PC-3 (cell line): ENCODE measurements at places on chromosomes 1 and 21. TPM values are rescaled to one million over a fixed set of nuclear protein-coding genes. Genes with fewer than 3 reads are reported as not detected.

Gene C4BPA
- not detected in 2 replicates for total RNA-seq

Gene C1orf210
- 10.4 and 17.8 TPM in 2 replicates for total RNA-seq

Gene SLAMF1
- not detected in 2 replicates for total RNA-seq

Gene YBEY
- total RNA-seq = 38.2 and 39.0 TPM in 2 replicates

Gene AMY1B
- total RNA-seq = not detected in 2 replicates

Gene RSPO1
- total RNA-seq = not detected in 2 replicates

Gene PITHD1
- 107 and 115 TPM in 2 replicates for total RNA-seq

DNA sequence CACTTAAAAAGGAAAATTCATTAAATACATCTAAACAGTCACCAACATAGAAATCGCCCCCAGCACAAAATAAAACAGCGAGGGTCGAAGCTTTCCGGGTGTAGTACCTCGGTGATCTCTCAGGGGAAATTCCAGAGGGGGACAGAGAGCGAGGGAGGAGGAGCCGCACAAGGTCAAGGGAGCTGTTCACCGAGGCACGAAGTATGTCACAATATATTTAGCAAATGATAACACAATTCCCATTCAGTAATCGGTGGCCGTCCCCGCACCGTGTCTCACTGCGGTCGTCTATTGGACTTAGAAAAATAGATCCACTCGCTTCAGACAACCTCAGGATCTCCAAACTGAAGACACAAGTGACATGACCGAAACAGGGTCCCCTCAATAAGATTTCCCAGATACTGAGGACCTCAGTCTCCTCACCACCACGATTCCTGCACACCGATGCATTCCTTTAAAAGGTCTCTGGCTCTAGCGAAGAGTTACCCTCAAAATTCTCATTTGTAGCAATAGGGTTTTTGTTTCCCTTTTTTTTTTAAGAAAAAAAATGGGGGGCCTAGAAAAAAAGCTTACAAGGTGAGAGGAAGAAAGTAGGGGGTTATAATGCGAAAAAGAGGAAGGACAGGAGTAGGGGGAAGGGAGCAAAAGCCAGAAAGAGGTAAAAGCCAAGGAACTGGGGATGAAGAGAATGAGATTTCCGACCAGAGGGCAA is 1.1 kb downstream of the LPGAT1 start:
- H3K4me1 ChIP-seq = peaks cover 13% of the 10 kb centered on the region; the same call in 1 of the 2 replicates
- no peak overlapping the region for H3K27ac ChIP-seq
- no peaks in the 10 kb centered on the region for H3K27me3 ChIP-seq
- H3K4me3 ChIP-seq = peak overlapping the region; percentile 84
- no peaks in the 10 kb centered on the region for H3K36me3 ChIP-seq

- peaks cover 4% of the 10 kb centered on the region; the same call in 1 of the 2 replicates for H3K4me1 ChIP-seq
- H3K36me3 ChIP-seq = no peaks in the 10 kb centered on the region
- H3K27me3 ChIP-seq = no peaks in the 10 kb centered on the region
- no peak overlapping the region for H3K4me3 ChIP-seq
- H3K27ac ChIP-seq = no peak overlapping the region
Measured at GRCh38 chr1:234683127-234683860, 73.3 kb upstream of the IRF2BP2 start.

DNA sequence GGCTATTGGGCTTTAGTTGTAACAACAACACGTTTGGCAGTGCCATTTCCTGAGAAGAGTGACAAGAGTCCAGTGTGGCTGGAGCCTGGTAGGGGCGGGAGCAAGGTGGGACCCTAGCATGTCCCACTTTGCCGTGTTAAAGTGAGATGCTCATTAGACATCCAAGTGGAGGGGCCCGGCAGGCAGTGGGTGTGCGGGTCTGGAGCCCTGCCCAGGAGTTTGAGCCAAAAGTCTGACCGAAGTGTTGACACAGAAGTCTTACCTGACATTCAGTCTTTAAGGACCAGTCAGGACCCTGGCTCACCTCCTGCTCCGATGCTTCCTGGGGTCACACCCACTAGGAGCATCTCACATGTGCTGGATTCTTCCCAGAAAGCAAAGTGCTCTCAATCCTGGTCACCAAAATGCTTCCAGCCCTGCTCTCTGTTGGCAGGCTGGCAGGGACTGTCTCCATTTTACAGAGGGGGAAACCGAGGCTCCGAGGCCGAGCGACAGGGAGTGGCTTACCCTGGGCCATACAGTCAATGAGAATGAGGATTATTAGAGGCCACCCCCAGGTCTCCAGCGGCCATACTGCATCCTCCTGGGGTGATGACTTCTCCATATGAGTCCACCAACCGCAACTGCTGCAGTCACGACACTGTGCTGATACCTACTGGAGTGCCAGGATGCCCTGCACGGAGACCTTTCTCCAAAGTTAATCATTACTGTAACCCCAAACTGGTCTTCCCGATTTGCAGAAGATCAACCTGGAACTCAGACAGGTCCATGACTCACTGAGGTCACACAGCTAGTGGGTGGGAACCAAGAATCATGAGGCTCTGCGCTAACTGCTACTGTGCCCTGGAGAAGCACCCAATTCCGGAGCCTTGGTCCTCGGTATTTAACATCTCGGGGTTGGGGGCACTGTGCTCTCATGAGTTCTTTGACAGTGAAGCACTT is 112.7 kb downstream of the PRDM2 start:
- H3K4me1 ChIP-seq = no peaks in the 10 kb centered on the region
- no peak overlapping the region for H3K27ac ChIP-seq
- DNase-seq = peak; percentile 46
- H3K36me3 ChIP-seq = no peaks in the 10 kb centered on the region
- H3K27me3 ChIP-seq = no peaks in the 10 kb centered on the region

- no peaks in the 10 kb centered on the region for H3K36me3 ChIP-seq
- H3K27ac ChIP-seq = no peak overlapping the region
- no peak overlapping the region for H3K4me3 ChIP-seq
- H3K27me3 ChIP-seq = no peaks in the 10 kb centered on the region
Measured at GRCh38 chr1:85609976-85610375, 29.4 kb downstream of the CCN1 start.

DNA sequence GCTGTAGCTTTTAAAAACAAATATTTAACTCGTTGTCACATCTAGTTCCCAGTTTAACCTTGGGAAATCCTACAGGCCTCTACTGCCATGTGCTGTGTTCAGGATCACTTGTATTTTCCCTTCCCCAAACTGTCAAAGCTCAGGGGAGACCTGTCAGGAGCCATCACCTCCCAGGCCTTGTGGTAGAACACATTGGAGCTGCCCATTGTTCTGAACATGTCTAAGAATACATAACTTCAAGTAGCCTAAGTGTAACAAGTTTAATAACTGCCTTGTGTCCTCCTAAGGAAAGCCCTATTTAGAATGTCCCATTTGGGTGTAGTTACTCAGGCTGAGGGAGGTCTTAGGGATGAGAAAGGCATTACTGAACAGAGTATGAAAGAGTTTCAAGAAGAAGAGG is 28.6 kb upstream of the PIGC start:
- DNase-seq = no peak
- no peak overlapping the region for H3K4me3 ChIP-seq
- no peaks in the 10 kb centered on the region for H3K36me3 ChIP-seq
- peaks cover 41% of the 10 kb centered on the region for H3K4me1 ChIP-seq
- H3K27me3 ChIP-seq = no peaks in the 10 kb centered on the region
- no peak overlapping the region for H3K27ac ChIP-seq

- DNase-seq = no peak
- H3K27ac ChIP-seq = no peak overlapping the region
- peaks cover 33% of the 10 kb centered on the region for H3K4me1 ChIP-seq
- no peaks in the 10 kb centered on the region for H3K27me3 ChIP-seq
- no peaks in the 10 kb centered on the region for H3K36me3 ChIP-seq
- peak overlapping the region; percentile 96; the same call in 1 of the 2 replicates for H3K4me3 ChIP-seq
Measured at GRCh38 chr1:185158800-185159199, 1.8 kb downstream of the SWT1 start.

DNA sequence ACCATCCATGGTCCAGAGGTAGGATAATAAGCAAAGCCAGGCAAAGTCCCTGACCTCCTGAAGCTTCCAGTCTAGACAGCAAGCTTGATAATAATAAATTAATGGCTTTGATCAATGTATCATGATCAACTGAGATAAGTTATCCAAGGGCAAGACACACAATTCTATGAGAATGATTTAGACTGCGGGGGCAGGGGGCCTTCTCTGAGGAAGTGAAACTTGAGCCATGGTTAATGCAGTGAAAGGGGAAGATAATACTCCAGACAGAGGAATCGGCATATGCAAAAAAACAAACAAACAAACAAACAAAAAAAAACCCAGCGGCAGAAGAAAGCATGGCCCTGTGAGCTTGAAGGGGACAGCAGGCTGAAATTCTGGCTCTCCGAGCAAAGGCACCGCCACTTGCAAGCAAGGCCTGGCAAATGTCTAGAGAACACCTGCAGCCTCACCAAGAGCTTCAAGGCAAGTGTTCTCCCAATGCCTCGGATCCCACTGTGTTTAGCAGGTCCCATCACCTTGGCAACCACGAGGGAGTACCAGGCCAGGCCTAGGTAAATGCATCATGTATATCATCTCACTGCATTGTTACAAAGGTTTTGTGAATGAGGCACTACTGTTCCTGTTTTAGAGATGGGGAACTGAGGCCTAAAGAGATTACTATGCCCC is 24.9 kb downstream of the CSMD2 start:
- H3K4me1 ChIP-seq = no peaks in the 10 kb centered on the region
- H3K27me3 ChIP-seq = 0 out of 2 replicates have a peak, but pooled peaks cover 4% of the 10 kb centered on the region
- H3K4me3 ChIP-seq = no peak overlapping the region
- H3K36me3 ChIP-seq = no peaks in the 10 kb centered on the region
- DNase-seq = no peak

- no peaks in the 10 kb centered on the region for H3K27me3 ChIP-seq
- DNase-seq = no peak
- H3K4me1 ChIP-seq = peaks cover 25% of the 10 kb centered on the region
- H3K27ac ChIP-seq = 0 out of 2 replicates have a peak overlapping the region, but pooled peaks have one; percentile 12
Measured at GRCh38 chr1:54403405-54403804, 2.8 kb downstream of the SSBP3 start.

DNA sequence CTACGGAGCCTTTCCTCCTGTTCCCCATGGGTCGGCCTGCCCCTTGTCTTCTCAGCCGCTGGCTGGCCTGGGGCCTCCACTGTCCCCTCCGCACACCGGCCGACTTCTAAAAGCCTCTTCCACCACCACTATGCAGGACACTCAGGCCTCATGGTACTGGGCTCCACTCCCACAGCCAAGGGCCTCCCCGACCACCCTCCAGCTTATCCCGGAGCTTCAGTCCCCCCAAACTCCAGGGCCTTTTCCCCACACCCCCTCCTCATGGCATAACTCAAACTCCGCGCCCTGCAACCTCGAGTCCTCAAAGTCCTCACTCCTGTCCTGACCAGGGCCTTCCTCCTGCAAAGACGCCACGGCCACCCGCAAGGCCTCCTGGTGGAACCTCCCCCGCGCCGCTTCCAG is 2.0 kb downstream of the LRRC41 start:
- no peaks in the 10 kb centered on the region for H3K27me3 ChIP-seq
- peaks cover 13% of the 10 kb centered on the region for H3K4me1 ChIP-seq

- no peaks in the 10 kb centered on the region for H3K36me3 ChIP-seq
- H3K27ac ChIP-seq = no peak overlapping the region
- H3K4me1 ChIP-seq = no peaks in the 10 kb centered on the region
- no peak overlapping the region for H3K4me3 ChIP-seq
- no peak for DNase-seq
Measured at GRCh38 chr1:245485996-245486395, 331.2 kb downstream of the KIF26B start.

GRCh38 chr1:161285113-161285512 is 24.7 kb downstream of the MPZ start:
- no peaks in the 10 kb centered on the region for H3K4me1 ChIP-seq
- H3K27ac ChIP-seq = no peak overlapping the region
- no peak overlapping the region for H3K4me3 ChIP-seq
- peaks cover 49% of the 10 kb centered on the region for H3K27me3 ChIP-seq

GRCh38 chr1:67818725-67819301 is 14.5 kb downstream of the GNG12 start:
- peaks cover 2% of the 10 kb centered on the region; the same call in 1 of the 2 replicates for H3K36me3 ChIP-seq
- no peak for DNase-seq
- no peaks in the 10 kb centered on the region for H3K4me1 ChIP-seq
- no peak overlapping the region for H3K4me3 ChIP-seq
- H3K27ac ChIP-seq = no peak overlapping the region
- no peaks in the 10 kb centered on the region for H3K27me3 ChIP-seq

DNA sequence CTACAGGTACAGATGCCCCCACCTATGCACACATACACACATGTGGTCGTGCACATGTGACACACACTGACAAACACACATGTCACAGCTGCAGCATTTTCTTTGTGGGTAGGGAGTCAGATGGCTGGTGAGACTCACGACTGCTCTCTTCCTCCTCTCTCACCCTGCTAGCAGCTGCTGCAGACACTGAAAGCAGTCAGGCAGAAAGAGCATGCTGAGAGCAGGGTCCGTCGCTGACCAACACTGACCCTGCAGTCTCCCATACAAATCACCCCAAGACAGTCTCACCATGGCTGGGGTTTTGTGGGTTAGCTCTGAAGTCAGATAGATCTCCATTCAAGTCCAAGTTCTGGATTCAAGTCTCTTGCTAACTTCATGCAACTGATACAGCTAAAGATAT is 188.3 kb downstream of the ASTN1 start:
- no peaks in the 10 kb centered on the region for H3K4me1 ChIP-seq
- no peak overlapping the region for H3K27ac ChIP-seq
- no peak overlapping the region for H3K4me3 ChIP-seq
- no peaks in the 10 kb centered on the region for H3K36me3 ChIP-seq

- H3K36me3 ChIP-seq = no peaks in the 10 kb centered on the region
- H3K4me3 ChIP-seq = no peak overlapping the region
- H3K4me1 ChIP-seq = peaks cover 13% of the 10 kb centered on the region; the same call in 1 of the 2 replicates
- H3K27ac ChIP-seq = no peak overlapping the region
- H3K27me3 ChIP-seq = no peaks in the 10 kb centered on the region
Measured at GRCh38 chr1:67674260-67675011, 10.6 kb upstream of the GADD45A start.

DNA sequence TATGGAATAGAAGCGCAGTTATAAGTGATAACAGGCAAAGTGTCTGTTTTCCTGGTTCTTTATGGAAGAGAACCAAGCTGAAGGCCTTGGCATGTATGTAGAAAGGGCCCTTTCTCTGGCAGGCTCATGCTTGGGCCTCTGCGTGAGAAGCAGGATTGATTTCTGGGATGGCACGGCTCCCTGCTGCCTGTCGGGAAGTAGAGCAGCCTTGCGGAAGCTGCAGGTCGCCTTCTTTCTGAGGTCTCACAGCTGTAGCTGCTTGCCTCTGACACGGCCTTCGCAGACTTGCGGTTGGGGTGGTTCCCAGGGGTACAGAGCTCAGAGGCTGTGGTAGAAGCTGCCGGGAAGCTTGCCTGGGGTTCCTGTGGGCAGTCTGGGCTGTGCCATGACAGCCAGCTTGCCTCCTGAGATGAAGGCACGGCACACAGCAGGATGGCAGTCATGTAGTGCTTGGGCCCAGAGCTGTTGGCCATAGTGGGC is 39.4 kb downstream of the TRAPPC10 start:
- H3K27me3 ChIP-seq = no peaks in the 10 kb centered on the region
- peaks cover 18% of the 10 kb centered on the region; the same call in 1 of the 2 replicates for H3K36me3 ChIP-seq
- no peaks in the 10 kb centered on the region for H3K4me1 ChIP-seq
- H3K4me3 ChIP-seq = no peak overlapping the region
- no peak for DNase-seq
